ENCODE measurements at places on chromosomes 4 and X. TPM values are rescaled to one million over a fixed set of nuclear protein-coding genes. Genes with fewer than 3 reads are reported as not detected.

- DNase-seq, result no peak
These were observed 337.6 kb downstream of the GRID2 start for GRCh38 chr4:92641409-92641808.

- DNase-seq, result peak; percentile 62
These were observed 58.4 kb upstream of the TET2 start for GRCh38 chr4:105088110-105088879.

DNA sequence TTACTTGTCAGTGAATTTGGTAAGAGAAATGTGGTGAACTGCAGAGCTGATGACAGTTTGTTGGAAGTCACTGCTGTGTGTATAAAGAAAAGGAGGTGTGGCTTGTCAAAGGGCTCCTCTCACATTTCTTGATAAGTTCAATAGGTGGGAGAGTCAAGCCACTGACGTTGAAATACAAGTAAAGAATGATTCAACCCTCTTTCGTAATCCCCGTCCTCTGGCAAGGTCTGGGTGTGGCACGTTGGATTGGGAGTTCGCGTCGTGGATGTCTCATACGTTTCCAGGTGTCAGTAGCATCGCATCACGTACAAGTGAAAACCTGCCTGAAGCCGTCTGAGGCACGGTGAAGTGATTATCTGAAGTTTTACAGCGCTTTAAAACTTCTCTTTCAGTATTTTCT is 76.4 kb downstream of the EGF start:
- DNase-seq, result no peak

DNA sequence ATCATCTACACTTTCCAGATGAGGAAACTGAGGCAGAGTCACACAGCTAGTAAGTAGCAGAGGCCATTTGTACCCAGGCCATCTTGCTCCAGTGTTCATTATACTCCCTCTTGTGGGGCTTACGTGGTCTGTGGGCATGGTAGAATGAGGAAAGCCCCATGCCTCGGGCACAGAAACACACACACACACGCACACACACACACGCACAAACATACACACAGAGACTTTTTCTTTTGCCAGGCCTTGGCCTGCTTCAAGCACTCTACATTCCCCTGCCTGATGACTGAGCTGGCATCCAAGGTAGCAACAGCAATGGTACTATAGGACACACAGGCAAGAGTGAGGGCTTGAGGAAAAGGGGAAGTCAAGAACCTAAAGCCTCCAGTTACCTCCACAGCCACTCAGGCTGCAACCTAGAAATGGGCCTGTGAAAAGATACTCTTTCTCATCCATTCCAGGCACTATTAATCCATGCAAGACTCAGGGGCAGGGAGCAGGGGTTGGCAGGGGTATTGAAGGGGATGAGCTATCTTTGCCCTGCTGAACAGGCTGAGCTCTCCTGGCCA is 43.6 kb downstream of the STARD8 start:
- no peak for DNase-seq

GRCh38 chrX:47133493-47133892 is 11.0 kb downstream of the NDUFB11 start:
- DNase-seq, result no peak

- DNase-seq, result peak; percentile 50
These were observed 29.5 kb upstream of the FGFR3 start for GRCh38 chr4:1763550-1764080.

DNA sequence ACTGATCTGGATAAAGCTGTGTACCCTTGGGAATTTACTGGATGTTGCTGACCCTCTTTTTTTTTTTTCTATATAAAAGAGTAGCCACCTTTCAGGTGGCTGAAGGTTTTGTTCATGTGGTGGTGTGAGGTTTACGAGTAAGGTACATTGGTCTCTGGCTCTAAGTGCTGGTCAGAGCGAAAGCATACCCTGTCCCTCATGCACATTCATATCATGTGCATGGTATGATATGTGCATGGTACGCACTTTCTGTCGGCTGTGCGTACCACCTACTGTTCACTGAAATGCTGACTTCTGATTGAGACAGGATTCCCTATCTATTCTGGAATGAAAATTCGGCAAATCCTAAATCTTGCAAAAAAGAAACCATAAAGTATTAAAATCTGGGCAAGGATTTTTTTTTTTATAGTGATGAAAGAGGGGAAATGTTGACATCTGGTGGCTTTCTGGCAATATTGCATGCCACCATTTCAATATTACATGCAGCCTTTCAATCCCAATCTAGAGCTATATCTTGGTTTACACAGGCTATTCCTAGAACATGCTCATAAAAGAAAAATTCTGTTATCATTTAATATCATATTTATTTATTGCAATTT is 32.8 kb downstream of the FAM149A start:
- DNase-seq, result no peak

DNA sequence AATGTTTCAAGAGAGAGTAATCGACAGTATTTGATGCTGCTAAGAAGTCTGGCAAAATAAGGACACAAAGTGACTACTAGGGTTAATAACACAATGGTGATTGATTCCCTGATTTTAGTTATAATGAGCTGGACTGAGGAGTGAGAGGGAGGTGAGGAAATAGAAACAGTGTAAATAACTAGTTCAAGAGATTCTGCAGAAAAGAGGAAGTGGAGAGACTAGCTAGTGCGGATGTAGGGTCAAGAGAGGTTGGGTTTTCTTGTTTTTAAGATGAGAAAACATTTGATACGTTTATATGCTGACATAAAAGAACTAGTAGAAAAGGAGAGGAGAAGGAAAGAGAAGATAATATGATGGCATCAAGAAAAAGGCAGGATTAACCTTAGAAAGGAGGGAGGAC is 12.2 kb upstream of the TRPC5 start:
- no peak for DNase-seq

SERPINA7 gene
- 0.06 TPM for total RNA-seq

WDR19 gene
- 14.2 TPM for total RNA-seq

WDR17 gene
- 4.2 TPM for total RNA-seq

CT55 gene
- total RNA-seq, result 0.34 TPM

PNMA3 gene
- 1.2 TPM for total RNA-seq

SSX1 gene
- not detected for total RNA-seq

All from Daoy (cell line).